ENCODE measurements at places on chromosomes 5 and 9.

DNA sequence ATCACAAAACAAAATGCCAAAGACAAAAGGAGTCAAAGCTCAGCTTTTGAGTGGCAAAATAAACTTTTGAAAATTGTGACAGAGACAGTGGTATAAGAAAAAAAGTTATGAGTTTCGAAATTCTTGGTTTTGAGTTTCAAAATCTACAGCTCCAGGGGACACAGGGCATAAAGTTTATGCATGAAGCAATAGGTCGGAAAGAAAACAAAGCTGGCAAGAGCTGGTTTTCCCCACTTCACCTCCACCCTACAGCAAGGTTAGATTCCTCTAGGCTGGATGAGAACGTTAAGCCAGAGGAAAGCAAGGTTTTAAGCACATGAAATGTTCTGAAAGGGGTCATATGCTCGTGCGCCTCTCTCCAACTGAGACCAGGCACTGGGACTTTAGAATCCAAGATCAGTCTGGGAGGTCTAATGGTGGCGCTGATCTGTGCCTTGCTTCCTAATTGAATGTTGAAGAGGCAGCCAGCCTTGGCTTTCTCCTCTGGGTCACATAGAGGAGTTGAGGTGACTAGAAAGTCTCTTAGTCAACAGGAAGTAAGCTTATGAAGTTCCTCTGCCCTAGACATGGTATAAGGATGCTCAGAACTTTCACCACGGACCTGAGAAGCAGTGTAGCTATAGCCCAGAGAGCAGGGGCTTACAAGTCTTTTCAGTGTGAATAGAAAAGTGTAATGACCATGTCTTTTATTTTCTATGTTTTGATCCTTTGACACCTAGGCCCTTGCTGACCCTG lies 167.7 kb upstream of the DMAC1 start:
- no peak for DNase-seq

DNA sequence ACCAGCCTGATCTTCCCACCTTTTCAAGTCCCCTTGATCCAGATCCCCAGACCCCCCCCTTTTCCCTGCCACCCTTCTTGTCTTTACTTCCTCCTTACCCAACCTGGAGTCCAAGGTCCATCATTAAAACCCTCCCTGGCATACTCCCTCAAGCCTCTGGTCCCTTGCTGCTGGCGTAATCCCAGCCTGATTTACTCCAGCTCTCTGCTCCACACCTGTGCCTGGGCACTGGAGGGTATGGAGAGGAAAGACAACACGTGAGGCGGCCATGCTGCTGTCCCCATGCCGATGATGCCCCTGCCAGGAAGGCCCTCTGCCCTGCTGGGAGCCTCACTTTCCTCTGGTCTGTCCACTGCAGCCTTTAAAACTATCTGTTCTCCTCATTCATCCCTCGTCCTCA lies 5.1 kb downstream of the B4GALT7 start:
- no peak for DNase-seq

DNA sequence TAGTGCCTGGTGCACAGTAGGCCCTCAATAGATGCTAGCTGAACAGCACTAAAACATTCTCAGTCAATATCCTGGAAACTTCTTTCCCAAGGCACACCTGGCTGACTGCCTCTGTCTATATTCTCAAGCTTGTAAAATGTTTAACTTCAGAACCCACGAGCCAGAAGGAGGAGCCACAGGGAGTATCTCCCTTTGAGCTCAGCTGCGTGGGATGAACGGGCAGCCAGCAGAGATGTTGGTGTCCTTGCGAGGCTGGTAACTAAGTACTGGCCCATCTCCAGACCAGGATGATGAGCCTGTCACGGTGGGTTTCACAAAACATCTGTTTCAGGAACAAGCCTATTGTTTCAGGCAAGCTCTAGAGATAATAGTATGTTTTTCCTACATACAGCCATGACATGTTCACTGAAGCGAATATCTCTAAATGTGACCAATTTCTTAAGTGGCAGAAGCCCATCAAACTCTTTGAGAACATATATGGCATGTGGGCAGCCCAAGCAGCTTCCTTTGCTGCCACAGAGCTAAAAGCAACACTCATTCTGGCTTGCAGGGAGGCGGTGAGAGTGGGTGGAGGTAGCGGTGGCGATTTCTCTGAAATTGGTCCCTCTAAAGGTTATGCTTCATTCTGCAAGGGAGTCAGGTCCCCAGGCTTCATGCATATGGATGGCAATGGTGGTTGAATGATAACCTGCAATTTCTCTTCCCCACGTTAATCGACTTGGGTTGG lies 206.2 kb downstream of the TTLL11 start:
- DNase-seq = no peak

DNA sequence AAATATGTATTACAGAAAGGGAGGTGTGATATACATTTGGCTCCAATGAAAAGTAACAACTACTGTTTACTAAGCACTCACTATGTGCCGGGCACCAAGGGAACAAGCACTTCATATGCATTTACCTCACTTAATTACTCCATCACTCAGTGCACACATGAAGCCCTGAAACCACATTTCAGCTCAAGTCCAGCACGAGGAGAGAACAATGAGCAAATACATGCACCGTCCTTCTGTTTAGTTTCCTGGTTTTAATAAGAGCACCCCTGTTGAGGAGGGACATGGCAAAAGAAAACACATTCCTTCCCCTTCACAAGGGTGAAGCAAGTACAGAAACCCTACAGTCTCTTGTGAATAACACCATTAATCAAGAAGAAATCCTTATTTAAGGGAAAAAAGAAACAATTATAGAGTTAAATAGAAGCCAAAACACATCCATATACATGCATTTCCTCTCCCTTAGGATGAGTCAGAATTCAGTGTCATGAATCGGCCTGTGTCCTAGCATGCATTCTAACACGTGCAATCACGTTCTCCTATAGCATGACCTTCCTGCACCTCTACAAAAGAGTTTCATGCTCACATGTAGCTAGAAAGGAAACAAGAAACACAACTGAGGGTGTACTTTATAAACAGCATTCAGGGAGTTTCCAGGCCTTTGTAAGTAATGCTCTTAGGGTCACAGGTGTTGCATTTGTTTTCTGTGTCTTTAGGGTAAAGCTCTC lies 411.6 kb downstream of the BNC2 start:
- DNase-seq = no peak

DNA sequence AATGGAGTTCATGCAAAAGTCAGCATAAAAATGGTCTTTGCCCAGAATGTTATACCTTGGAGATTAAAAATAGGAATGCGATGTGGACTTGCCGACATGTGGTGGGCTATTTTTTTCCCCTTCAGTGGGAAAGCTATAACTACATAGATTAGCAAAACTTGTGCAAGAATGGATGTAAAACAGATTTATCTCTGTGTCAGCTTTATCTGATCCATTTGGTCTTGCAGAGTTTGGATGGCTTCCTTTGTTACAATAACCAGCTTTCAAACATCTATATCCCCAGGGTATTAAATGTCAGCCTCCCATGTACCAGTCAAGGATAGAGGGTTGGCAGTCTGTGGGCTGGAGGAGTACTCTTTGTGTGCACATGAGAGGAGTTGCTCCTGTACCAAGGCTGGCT lies 284.9 kb downstream of the TMEM38B start:
- no peak for DNase-seq

GRCh38 chr9:136650021-136650420 lies 12.7 kb upstream of the EGFL7 start:
- DNase-seq = no peak

DNA sequence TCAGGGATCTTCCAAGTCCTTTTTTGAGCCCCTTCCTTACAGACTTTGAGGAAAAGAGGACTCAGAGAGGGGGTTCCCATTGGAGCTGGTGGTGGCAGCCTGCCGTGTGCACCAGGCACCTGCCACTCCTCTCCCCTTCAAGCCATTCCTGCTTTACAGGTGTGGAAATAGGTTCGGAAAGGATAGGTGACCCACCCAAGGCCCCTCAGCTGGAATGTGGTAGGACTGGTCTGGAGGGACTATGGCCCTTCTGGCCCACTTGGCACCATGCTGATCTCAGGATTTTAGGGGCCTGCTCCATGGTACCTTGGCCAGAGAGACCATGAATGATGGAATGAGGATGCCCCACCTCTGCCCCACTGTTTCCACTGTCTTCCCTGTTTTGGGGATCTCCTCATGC lies 1.4 kb downstream of the GALNT12 start:
- no peak for DNase-seq

- DNase-seq = no peak
These were observed 98.2 kb upstream of the ALDH1A1 start for GRCh38 chr9:73050887-73051550.

- no peak for DNase-seq
These were observed 50.4 kb downstream of the PPIC start for GRCh38 chr5:122985954-122986721.

DNA sequence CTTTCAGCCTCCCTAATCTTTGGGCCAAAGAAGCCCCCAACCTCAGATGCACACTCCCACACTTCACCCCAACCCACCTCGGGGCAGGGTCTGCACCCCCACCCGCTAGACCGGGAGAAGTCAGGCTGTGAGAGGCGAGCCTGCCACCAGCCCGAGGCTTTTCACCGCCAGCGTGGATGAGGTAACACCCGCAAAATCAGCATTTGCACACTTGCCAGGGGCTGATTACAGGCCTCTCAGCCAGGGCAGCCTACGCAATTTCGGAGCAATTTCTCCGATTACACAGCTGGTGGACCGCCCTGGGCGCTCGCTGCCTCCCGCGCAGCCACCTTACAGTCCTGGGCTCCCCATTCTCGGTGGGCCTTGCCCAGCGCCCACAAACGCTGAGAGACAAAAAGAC lies 68.5 kb downstream of the FOXD1 start:
- no peak for DNase-seq

DNA sequence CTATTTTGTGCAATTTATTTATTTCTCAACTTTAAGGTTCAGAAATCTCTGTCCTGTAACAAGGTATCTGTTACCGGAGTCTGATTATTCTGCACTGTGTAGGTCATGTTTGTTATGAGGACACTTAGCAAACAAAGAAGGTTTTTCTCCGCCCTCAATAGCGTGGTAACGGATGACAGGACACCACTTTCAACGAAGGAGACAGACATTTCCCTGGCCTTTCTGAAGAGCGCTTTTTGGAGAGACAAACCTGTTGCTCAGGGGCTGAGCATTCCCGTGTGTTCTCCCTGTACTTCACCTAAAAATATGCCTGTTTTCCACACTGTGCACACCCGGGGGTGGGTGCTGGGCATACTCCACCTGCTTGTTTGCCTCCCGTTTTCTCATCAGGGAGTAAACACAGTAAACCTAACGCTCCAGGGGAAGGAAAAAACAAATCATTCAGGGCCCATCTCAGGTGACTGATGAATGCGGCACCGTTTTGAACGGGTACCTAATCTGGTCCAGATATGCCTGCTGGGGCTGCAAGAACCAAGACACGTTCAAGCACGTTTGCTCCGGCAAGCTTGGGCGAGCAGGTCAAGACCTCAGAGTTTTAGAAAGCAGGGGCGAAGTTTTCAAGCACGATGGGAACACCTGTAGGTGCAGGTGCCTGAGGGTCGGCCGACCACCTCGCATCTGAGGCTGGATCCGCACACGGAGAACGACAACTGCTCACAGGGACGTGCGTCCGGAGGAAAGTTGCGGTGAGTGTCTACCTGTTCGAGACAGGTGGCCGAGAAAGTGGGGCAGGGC lies 859 bp downstream of the RETREG1 start:
- no peak for DNase-seq

DNA sequence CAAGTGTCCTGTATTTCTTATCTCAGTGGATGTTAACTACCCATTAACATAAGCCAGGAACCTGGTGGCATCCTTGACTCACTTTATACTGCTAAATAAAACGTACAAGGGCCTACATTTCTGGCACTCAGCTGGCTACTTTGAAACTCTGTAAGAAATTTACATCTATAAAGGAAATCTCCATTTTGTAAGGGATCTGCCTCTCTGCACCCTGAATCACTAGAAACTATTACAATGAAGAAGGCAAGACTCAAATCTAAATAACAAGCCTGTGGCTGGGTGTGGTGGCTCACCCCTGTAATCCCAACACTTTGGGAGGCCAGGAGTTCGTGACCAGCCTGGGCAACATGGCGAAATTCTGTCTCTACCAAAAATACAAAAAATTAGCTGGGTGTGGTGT lies 51.5 kb downstream of the RAPGEF1 start:
- no peak for DNase-seq

DNA sequence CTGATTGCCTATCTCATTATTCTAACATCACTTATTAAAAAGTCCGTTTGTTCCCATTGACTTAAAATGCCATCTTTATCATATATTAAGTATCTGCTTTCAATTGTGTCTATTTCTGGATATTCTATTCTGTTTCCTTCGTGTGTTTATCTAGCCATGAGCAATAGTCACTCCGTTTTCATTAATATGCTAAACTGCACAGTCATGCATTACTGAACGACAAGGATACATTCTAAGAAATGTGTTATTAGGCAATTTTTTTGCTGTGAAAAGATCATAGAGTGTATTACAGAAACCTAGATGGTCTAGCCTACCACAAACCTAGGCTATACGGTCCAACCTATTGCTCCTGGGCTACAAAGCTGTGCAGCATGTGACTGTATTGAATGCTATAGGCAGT lies 482.9 kb downstream of the IRX1 start:
- DNase-seq = no peak

DNA sequence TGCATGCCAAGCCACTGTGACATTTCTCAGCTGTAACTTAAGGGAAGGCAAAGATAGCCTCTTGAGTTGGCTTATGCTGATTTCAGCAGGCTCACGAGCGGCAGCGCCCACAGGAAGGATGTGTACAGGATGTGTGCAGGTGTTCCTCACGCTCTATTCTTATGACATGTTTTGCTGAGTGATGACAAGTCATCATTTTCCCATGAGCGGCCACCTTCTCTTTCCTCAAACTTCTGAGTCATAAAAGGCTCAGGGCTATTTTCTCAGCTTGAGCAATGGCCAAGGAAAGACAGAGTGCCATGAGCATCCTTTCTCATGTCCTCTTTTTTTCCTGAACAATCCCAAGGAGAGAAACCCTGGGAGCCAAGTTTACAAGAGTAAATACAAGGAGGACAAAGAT lies 365.9 kb downstream of the PLK2 start:
- no peak for DNase-seq

- no peak for DNase-seq
These were observed 6.0 kb downstream of the CEL start for GRCh38 chr9:133067813-133068212.

DNA sequence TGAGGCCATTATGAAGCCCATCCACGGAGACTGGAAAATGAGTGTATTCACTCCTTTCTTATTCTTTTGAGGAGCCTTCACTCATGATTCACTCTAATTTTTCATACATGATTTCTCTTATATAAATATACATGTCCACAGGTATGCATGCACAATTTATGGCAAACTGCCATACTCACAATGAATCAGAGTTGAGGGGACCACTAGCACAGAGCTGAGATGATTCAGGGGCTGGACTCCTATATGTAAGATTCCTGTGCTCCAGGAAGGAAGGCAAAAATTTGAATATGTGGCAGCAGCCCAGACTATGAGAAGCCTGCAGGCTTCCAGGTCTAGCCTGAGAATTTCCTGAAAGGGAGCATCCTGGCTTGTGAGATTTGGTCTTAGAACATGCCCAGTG lies 484.6 kb downstream of the PRELID2 start:
- DNase-seq = peak; percentile 17

DNA sequence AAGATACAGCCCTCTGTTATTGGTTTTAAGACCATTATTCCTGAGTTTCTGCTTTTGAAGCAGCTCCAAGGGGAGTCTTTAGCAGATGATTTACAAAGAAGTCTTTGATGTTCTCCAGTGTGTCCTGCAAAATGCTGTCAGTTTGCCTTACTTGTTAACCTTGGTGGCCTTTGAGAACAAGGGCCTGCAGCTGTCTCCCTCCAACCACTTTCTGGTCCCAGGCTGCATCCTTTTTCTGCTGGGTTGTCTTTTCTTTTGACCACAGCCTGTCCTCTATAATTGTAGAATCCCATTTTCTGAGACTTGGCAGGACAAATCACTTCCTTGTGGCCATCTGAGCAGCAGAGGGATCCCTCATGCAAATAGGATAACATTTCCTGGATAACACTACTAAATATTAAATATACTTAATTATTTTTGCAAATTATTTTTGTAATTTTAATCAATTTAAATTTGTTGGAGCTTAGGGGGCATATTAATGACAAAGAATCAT lies 281.4 kb downstream of the DMRT2 start:
- DNase-seq = no peak
